ENCODE measurements at places on chromosomes 2 and 18. TPM values are rescaled to one million over a fixed set of nuclear protein-coding genes. Genes with fewer than 3 reads are reported as not detected.

DNA sequence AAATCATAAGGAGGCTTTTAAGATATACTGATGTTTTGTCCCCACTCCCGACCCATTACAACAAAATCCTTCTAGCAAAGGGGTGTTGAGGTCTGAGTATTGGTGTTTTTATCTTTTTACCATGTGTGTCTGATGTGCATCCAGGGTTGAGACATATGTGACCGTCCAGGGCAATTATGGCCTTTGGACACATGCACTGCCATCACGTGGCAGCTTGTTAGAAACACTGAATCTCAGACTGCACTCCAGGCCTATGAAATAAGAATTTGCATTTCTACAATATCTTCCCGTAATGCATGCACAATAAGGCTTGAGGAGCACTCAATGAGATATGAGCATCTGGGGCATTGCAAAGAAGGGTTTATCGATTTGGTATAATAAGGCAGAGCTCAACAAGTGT is 235.1 kb upstream of the ZNF804A start:
- DNase-seq, result no peak
- no peaks in the 10 kb centered on the region for H3K27me3 ChIP-seq
- H3K4me3 ChIP-seq, result no peak overlapping the region
- H3K4me1 ChIP-seq, result no peaks in the 10 kb centered on the region
- H3K27ac ChIP-seq, result no peak overlapping the region

DNA sequence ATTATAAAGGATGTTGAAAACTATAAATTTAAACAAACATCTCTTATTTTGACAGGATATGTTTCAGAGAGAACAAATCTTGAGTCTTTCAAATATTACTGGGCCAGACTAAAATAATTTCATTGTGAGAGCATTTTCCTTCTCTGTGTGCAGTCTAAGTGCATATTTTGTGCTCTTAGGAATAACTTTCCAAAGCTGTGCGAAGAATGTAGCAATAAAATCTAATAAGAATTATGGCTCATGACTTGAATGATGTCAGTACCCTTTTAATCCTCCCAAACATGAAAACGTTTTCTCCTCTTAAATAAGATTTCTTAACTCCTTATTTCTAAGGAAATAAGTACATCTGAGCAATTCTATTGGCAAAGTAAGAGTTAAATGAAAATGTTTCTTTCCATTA is 76.2 kb upstream of the EFEMP1 start:
- no peak overlapping the region for H3K4me3 ChIP-seq
- no peak overlapping the region for H3K27ac ChIP-seq
- DNase-seq, result no peak
- H3K4me1 ChIP-seq, result no peaks in the 10 kb centered on the region

DNA sequence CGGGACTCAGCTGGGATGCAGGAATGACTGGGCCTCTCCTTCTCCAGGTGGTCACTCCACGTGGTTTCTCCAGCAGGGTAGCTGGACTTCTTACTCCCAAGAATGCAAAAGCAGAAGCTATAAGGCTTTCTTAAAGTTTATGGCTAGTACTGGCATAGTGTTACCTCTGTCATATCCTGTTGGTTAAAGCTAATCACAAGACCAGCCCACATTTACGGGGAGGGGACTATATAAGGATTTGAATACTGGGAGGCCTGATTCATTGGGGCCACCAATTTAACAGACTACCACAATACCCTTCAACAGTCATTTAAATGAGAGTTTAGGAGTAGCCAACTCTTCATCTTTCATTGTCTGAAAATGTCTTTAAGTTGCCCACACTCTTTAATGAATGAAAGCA is 94.4 kb upstream of the TSPYL6 start:
- H3K36me3 ChIP-seq, result no peaks in the 10 kb centered on the region
- no peak overlapping the region for H3K4me3 ChIP-seq
- no peaks in the 10 kb centered on the region for H3K27me3 ChIP-seq
- no peak overlapping the region for H3K27ac ChIP-seq
- peaks cover 29% of the 10 kb centered on the region for H3K4me1 ChIP-seq

DNA sequence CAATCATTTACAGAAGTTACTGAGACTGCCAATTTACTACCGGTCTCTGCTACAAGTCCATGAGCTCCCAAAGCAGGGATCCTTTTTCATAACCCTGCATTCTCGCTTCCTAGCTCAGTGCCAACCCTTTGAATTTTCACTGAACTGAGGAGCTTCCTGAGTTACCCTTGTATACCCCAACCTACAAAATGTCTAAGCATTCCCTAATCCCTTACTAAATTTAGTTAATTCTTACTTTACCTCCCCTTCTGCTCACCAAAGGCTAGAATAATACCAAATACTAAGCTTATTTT is 9.6 kb downstream of the MAT2A start:
- H3K36me3 ChIP-seq, result peaks cover 41% of the 10 kb centered on the region
- H3K27me3 ChIP-seq, result no peaks in the 10 kb centered on the region
- peak overlapping the region; percentile 40 for H3K27ac ChIP-seq
- H3K4me1 ChIP-seq, result no peaks in the 10 kb centered on the region
- no peak for DNase-seq

- H3K27ac ChIP-seq, result no peak overlapping the region
- H3K4me3 ChIP-seq, result no peak overlapping the region
- no peaks in the 10 kb centered on the region for H3K4me1 ChIP-seq
- no peaks in the 10 kb centered on the region for H3K27me3 ChIP-seq
- DNase-seq, result no peak
These were observed 1.5 kb upstream of the PRKAG3 start for GRCh38 chr2:218833023-218833609.

SCN3A gene
- 0.04 TPM for total RNA-seq

Measured in cardiac muscle cell (in vitro differentiated cells and primary cell).